ENCODE measurements at places on chromosomes 4 and X.
A peak's percentile ranks its signal among the peaks of the same experiment; 100 is the strongest.

DNA sequence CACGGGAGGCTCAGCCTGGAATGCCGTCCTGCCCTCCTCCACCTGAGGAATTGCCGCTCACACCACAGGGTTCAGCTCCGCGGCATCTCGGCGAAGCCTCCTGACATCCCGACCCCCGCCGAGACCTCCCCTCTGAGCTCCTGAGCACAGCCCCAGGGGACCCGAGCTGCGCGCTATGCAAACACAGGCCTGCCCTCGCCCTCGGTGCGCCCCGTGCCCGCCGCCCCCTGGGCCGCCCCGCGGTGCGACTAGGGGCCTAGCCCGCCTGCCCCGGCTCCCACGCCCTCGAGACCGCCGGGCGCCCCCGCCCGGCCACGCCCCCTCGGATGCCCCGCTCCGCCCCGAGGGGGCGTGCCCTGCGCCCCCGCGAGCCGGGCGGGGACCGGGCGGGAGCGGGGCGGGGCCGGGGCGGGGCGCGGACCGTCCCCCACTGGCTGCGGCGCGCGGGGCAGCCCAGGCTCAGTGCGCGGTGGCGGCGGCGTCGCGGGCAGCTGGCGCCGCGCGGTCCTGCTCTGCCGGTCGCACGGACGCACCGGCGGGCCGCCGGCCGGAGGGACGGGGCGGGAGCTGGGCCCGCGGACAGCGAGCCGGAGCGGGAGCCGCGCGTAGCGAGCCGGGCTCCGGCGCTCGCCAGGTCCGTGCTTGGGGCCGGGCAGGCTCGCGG lies at the start of gene FGFR3:
Gene FGFR3 (plus strand): TSS at position 462 of the 664 bp plus-strand sequence. CDS start 642 bp downstream, outside the sequence.
- peak; percentile 25 for DNase-seq

GRCh38 chr4:160492181-160492580 lies 1389.3 kb downstream of the RAPGEF2 start:
- DNase-seq: no peak

- no peak for DNase-seq
These were observed 58.2 kb upstream of the RBM47 start for GRCh38 chr4:40687676-40688389.

DNA sequence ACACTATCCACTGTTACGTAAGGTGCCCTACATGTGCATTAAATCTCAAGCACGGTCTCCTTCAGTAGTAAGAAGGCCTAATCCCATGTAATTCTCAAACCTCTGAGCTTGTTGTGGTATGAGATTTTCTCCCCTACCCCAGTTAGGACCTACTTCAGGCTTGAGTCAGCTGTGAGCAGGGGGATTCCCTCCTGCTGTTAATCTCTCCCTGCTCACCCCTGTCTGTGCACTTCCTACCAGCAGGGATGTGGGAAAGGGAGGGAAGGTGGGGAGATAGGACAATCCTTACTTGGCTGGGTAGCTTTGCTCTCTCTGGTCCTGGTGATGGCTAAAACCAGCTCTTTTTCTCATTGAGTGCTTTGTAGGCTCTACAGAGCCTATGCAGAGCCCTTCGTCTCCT lies 60.8 kb downstream of the PALLD start:
- no peak for DNase-seq

DNA sequence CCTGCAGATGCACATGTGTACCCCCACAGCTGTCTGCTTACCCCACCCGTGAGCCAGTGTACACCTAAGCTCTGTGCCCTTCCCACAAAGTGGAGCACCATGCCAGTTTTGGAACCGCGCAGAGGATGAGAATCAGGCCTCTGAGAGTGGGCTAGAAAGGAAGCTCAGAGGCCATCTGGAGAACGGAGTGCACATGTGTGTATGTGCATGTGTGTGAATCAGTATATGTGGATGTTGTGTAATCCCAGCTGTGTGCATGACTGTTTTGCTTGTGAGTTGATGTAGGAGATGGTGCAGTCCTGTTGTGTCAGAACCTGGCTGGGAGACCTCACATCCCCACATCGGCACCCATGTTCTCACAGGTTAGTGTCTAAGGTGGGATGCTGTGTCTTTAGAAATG lies 93.0 kb downstream of the DRD5 start:
- no peak for DNase-seq

- DNase-seq: no peak
These were observed 325.7 kb downstream of the PCDH7 start for GRCh38 chr4:31045724-31046318.

GRCh38 chr4:123106747-123107146 lies 184.3 kb upstream of the NUDT6 start:
- DNase-seq: no peak

DNA sequence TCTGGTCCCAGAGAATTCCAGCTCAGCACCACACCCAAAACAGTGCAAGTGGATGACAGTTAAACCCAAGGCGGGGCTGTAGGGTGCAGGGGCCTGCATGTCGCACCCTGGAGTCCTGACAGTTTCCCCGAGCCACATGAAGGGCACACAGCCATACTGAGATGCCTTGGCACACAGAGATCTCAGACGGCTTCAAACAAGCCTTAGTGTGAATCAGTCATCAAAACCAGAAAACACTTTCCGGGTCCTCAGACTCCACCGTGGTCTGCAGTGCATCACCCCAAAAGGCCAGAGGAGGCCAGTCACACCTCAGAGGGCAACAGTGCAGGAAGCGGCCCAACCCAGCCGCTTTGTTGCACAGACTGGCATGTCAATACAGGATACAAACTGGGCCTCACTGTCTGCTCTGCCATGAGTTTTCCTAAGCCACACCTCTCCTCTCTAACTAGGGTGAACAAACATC lies 64.6 kb upstream of the ENPP6 start:
- peak; percentile 57 for DNase-seq

DNA sequence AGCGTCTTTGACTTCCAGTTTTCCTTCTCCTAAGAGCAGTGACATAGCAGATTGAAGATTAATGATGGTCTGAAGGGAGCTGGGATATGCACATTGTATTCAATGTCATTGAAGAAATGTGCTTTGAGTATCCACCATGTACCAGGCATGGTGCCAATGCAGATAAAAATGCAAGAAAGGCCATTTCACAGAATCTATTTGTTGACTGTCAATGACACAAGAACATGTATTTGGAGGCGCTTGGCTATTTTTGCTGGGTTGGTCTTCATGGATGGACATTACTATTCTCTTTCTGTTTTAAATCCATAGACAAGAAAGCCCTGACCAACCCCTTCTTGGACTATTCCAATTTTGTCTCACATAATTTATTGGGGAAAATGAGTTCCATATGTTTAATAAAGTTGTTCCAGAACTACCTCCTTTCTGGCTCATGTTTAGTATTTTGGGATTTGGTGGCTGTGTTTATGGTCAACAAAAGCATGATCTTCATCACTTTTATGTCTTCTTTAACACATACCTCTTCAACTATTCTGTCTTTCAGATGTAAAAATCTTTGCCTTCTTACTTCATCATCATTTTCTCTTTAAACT lies 174.5 kb downstream of the CPE start:
- DNase-seq: no peak

DNA sequence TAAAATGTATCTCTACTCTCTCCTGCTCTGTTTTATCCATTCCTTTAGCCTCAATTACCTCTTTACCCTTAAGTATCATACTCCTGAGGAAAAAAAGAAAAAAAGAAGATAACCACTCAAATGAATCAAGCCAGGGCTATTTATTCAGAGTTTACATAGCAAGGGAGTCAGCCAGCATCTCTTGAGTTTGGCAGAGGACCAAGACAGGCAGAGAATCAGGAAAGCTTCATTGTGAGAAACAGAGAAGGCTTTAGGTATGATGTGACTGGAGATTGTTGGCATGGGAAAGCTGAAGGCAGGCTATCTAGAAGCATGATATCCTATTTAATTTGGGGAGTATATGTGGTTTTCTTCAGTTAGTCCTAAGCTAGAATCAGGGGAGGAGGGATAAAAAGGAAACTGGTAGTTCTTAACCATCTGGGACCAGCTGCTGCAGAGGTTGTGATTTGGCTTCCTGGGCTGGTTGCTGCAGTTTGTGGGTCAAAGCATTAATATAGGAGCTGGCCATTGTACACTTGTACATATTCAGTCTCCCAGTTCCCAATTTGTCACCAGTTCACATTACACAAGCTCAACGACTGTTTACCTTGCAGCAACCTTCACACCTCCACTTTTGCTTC lies 11.2 kb downstream of the APELA start:
- DNase-seq: no peak

GRCh38 chrX:100609591-100609990 lies 24.9 kb downstream of the TNMD start:
- DNase-seq: no peak

DNA sequence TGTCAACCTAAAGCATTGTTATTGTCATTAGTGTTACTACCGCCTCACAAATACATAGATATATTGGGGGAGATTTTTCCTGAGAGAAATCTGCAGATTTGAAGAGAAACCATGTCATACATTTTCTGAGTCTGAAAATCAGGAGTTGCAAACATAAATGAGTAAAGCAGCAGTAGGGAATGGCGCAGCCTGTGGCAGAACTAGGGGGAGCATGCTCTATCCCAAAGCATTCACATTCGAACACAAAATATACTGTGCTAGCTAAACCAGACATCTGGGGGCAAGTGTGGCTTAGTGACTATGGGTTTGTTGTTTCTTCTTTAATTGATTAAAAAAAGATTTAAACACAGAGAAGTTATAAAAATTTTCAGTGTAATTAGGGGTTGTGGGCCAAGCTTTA lies 83.2 kb downstream of the CPE start:
- no peak for DNase-seq

GRCh38 chr4:142353149-142353738 lies 492.9 kb downstream of the INPP4B start:
- peak; percentile 56 for DNase-seq

DNA sequence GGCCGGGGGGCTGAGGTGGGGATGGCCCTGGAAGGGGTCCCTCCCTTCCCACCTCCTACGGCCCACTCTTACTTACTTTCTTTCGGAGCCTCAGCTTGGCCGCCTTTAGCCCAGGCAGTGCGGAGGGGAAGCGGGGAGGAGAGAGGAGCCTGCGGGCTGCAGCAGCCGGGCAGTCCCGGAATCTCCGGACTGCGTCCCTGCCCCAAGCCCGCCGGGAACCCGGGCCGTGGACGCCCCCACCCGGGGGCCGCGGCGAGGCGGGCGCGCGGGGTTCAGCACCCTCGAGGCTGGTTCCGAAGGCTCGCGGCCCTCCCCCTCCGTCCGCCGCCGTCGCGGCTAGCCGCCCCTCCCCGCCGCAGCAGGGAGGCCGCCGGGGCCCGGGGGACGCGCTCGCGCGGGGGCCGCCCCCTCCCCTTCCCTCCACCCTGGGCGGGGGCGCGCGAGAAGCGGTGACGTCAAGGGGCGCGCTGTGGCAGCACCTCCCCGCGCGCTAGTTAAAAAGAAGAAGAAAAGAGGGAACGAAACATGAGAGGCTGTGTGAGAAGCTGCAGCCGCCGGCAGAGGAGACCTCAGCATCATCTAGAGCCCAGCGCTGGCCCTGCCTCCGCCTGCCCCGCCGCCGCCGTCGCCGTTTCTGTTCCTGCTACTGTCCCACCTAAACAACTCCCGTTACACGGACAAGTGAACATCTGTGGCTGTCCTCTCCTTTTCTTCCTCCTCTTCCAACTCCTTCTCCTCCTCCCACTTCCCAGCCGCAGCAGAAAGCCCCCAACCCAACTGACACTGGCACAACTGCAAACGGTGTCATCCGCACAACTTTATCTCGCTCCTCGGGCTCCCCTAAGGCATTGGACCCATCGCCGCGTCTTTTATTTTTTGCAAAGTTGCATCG lies at the start of gene HHIP:
Gene HHIP (plus strand): TSS at position 526 of the 892 bp plus-strand sequence. CDS start 520 bp downstream, outside the sequence.
- DNase-seq: no peak

DNA sequence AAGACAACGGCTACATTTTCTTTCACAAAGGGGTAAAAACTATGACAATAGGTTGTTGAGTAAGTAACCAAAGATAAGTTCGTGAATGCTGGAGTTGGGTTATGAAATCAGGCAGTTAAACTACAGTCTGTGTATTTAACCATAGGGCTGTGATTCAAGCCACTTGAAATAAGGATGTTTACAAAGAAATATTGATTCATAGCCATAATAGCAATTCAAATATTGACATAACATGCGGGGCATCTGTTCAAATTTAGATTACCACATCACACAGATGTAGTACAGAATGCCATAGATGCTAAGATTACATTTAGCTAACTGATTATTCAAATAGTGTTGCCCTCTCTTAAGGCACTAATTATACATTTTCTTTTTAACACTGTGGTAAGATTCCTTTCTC lies 364.1 kb downstream of the FSTL5 start:
- DNase-seq: no peak

DNA sequence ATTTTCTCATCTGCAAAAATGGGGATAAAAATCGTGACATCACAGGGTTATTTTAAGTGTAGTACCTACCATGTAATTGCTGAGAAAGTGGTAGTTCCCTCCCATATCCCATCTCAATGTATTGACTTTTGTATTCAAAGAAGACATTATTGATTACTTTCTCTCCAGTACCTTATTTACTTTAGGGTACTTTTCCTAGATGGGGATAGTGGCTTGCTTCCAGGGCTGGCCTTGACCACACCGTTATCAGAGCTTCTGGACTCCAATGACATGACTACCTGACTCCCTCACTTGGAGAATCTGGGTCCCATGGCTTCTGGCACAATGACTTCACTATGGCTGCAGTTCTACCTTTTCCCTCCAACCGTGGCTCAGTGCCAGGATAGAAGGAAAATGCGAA lies 58.2 kb upstream of the EOLA2 start:
- no peak for DNase-seq

DNA sequence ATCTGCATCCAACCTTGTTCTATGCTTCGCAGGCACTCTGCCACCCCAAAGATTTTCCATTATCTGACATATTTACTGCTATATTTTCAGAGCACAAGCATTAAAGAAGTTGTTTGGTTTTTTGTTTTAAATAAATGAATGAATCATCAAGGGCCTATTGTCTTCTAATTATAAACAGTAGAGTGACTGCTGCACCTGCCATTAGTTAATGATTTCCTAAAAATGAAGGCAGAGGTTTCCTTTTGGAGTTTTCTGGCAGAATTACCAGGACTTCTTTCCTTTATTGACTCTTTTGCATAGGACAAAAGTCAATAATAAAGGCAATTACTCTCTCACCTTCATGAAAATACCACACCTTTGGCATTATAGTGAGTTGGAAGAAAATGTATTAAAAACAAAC lies 238.1 kb downstream of the INPP4B start:
- DNase-seq: no peak

GRCh38 chr4:150874338-150875226 lies 140.5 kb downstream of the LRBA start:
- DNase-seq: no peak

DNA sequence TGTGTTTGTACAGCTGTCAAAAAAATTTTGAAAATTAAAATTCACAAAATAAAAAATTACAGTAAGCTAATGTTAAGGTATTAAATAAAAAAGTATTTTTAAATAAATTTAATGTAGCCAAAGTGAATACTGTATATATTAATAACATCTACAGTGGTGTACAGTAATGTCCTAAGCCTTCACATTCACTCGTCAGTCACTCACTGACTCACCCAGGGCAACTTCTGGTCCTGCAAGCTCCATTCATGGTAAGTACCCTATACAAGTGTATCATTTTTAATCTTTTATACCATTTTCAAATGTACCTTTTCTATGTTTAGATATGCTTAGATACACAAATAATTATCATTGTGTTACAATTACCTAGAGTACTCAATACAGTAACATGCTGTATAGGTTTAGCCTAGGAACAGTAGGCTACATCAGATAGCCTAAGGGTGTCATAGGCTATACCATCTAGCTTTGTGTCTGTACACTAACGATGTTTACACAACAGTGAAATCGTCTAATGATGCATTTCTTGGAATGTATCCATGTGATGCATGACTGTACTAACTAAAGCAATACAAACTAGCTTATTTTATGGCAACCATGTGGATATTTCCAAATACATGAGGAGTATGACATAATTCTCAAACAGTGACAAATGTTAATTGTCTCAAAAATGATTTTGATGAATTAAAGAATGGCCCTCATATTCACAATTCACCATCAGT lies 13.7 kb downstream of the DDX60 start:
- no peak for DNase-seq

Measured in CD4-positive, alpha-beta T cell treated with Interleukin-17A for 1 hour (primary cell).